Activated CD4-positive, alpha-beta T cell treated with anti-CD3 and anti-CD28 coated beads, Interleukin-2, amount 50 U/mL, for 4 hours (primary cell): ENCODE measurements at places on chromosomes 6 and 20.

GRCh38 chr6:13633343-13633742 lies 18.2 kb downstream of the NOL7 start:
- no peak for DNase-seq

- DNase-seq: no peak
Measured at GRCh38 chr20:33561692-33562601, 72.1 kb downstream of the CBFA2T2 start.

DNA sequence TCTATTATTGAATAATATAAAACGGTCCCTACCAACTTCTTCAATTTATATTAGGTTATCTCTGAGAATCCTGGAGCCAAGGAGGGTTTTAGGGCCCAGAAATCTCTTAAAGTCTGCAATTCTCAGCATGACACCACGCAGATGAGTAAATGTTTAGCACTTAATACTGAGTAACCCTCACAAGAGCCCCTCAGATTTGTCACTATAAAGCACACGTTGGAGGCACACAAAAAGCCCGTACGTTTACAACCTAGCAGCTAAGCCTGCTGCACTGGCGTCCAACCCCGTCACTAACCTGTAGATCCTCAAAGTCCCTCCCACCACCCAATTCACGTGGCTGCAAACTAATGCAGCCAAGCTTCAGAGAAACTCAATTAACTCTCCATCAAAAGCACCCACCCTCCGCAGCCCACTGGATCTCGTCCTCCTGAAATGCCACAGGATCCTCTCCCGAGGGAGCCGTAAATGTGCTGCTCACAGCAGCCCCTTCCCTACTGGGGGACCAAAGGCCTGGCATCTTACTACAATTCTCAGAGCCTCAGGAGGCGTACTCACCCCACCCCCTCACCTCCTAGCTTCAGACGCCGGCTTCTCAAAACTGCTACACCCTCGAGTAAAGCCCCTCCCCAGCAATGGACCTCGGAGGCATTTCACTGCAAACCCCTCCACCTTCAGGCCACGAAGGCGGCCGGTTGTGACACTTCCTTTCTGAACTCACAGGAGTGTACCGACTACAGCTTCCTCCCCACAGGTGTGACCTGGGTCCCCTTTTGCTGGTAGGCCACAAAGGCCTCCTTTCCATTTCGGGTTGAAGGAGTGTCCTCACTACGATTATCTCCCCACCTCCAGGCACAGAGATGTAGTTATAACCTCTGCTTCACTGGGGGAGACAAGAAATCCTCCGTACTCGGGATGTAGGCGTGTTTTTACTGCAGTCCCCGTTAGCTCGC lies 909 bp downstream of the CPNE1 start:
- DNase-seq: peak; percentile 55

- DNase-seq: no peak
Measured at GRCh38 chr6:137877606-137878005, 10.5 kb downstream of the TNFAIP3 start.

GRCh38 chr20:49045440-49046086 lies 549 bp upstream of the CSE1L start:
- DNase-seq: peak; percentile 1

- no peak for DNase-seq
Measured at GRCh38 chr6:22664968-22665367, 95.6 kb downstream of the HDGFL1 start.

DNA sequence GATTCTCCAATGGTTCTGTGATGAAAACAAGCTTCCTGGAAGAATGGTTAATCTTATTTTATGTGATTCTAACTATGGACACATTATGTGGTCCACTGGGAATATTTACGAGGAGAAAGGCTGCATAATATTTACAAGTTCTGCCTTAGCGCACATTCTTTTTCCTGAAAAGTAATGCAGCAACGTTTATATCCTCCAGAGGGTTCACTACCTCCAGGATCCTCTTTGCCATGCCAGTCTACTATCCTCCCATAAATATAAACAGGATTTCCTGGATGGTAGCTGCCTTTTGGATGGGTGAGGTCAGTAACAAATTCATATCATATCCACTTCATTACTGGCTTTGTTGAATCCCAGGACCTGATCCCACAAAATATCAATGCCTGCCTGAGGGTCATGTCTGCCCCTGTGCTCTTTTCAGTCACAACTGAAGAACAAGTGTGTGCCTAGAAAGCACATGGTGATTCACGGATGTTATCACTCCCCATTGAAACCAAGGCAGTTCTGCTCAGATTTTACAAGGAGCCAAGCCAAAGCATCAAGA lies 30.4 kb downstream of the ADGRF5 start:
- no peak for DNase-seq
